ENCODE measurements at places on chromosomes 2 and 18.

- no peak for DNase-seq
These were observed 137.9 kb downstream of the ATAD2B start for GRCh38 chr2:23789012-23789411.

- DNase-seq: no peak
These were observed 83.2 kb downstream of the DDX1 start for GRCh38 chr2:15674637-15675455.

GRCh38 chr2:39379643-39380524 is 57.2 kb downstream of the MAP4K3 start:
- DNase-seq: peak; percentile 85

DNA sequence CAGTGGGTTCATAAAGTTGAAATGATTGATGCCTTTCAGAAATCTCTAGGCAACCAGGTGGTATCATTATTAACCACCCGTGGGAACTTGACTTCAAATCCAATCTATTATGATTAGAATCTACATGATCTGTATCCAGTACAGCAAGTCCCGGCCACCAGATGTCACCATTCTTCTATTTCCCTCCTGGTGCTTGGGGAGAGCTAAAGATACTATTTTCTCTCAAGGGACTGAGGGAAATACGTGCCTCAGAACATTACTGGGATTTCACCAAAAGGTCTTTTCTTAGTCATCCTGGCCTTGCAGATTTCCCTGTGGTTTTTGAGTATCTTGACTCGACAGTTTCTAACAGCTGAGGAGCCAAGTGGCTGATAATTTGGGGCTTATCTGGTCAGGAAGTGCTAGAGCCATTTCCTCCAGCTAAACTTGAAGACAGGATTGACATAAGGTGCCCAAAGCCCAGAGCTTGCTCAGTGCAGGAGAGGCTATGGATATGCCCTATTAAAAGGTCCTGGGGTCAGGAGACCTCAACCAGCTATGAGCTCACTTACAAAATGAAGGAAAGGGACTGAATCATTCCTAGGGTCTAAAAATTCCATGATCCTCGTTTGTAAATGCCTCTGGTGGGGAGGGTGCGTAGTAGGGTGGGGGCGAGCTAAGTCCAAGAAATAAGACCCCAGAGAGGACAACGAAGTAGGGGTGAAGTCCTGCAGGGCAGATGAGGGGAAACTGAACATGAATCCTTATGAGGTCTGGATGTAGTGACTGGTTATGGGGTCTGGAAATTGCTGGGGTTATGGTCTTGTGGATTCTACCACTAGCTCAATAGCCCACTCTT is 135.4 kb upstream of the MGAT5 start:
- DNase-seq: peak; percentile 96

DNA sequence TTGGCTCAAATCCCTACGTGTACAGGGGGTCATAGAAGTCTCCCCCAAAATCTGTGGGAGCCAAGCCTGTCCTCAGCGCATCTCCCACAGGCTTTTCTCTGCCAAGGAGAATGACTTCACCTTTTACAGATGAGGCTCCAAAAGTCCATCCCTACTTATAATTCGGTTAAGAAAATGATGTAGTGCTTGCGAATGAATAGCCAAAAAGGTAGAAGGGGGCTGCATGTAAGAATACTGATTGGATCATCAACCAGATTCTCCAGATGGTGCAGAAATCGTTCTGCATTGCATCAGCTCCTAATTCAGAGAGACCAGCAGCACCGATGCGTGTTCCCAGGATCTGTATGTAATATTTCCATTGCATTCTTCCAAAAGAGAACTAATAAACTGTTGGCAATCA is 91.9 kb downstream of the EPHA4 start:
- DNase-seq: no peak

- no peak for DNase-seq
These were observed 10.3 kb downstream of the CEP76 start for GRCh38 chr18:12692206-12692605.

DNA sequence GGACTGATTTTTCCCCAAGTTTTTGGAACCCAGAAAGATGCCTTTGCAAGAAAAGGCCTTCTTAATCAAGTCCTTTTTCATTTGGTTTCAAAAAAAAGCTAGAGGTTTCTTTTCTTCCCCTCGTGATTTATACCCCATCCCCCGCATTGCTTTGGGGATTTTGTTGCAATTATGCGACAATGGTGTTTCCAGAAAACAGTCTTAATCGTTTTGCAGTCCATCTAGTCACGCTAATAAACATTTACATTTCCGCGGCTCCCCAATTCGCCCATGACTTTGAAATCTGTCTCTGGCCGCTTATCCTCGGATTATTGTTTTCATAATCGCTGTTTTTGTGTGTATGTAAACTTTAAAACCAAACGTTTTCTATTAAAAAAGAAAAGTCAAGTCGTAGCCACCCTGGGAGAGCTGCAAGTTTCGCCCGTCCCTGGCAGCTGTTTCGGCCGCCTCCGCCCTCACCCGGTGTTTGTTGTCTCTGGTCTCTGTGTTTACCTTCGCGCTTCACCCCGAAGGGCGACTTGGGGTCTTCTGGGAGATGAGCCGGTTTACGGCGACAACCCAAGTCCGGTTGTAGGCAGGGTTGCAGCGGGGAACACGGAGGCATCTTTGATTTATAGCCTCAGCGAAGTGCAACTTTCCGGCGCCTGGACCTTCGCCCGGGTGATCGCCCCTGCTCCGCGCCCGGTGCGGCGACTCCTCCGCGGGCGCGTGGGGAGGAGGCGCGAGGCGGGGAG is 667 bp downstream of the SP9 start:
- peak; percentile 17 for DNase-seq

DNA sequence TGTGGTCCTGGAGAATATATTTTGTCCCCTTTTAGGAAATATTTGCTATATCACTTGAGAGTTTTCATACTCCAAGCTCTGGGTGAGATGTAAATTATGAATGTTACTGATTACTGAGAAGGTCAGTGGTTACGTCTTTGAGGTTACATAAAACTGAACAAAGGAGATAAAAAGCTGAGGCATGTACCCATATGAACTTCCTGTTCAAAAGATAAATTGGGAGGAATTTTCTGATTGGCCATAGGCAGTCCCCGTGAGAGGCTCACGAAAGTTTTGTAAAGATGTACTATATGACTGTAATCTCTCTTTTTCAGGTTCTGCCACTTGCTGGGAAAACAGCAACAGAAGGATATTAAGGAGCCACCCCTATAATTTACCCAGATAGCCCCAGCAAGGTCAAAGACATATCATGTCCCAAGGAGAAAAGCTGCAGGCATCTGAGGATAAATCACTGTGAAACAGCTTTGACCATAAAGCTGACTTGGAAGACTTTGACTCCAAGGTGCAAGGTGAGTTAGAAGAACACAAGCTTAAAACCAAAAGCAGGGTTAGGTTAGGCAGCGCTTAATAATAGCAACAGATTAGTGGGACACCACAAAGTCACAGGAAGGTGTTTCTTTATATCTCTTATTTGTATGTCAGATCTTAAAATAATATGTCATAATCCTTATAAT is 90.4 kb downstream of the OSBPL6 start:
- peak; percentile 92 for DNase-seq

DNA sequence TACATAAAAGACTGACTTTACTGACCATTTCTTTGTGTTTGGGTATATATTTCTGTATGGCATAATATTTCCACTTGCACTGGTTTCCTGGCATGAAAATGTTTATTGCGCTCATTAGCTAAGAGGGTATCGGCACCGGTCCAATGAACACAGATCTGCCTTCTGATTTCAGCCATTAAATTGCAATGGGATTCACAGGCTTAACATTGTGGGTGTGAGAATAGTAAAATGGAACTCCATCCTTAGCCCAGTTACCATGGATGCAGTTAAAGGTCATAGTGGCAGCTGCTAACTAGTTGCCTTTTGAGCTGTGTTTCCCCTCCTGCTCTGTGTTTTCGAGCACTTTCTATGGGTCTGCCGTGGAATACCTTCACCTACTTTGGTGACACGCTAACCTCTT is 352.6 kb upstream of the POU3F3 start:
- no peak for DNase-seq

GRCh38 chr2:205752296-205752820 is 70.1 kb downstream of the NRP2 start:
- no peak for DNase-seq

GRCh38 chr2:237667893-237668292 is 40.5 kb downstream of the LRRFIP1 start:
- no peak for DNase-seq

GRCh38 chr2:36357847-36358659 is 2.5 kb downstream of the CRIM1 start:
- peak; percentile 45 for DNase-seq

DNA sequence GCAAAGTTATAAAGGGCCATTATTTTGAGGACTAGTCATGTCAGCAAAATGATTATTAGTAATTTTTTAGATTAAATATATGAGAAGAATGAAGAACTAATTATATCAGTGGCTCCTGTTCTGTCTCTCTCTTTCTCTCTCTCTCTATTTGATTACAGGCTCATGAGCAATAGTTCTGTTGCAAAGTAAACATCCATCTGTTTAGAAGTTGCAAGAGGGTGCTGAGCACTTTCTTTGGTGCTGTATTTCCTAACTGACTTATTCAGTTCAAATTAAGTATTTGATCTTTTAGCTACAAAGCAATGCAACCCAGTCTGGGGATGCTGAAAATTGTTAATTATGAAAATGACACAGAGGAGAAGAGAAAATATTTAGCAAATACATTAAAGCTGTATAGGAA is 408.1 kb upstream of the UBE2E3 start:
- DNase-seq: no peak

DNA sequence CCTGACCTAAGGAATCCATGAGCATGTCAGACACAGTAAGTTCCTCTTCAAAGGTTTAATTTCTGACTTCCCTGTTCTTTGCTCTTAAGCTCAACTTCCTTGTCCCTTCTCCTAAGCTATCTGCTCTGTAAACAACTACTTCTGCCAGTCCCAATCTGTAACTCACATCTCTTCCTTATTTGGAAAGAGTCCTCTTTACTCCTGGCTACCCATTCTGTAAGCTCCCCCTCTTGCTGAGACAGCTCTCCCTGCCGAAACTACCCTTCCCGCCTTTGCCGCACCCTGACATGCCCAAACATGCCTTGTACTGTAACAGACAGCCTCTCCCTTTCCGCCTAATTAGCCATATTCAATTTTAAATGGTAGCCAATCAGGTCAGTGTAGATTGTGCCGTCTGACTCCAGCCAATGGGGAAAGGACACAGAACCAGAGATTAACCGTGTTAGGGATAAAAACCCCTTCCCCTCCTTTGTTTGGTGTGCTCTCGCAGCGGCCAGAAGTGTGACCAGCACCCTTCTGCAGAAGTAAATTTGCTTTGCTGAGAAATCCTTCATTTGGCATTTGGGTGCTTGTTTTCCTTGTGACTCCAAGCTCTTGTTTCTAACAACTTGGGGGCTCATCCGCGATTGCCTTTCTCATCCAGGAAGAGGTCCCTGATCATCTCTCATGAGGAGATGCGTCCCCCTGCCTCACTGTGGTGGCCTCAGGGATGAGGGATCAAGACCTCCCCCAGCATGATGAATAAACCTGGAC is 49.0 kb downstream of the PIAS2 start:
- peak; percentile 11 for DNase-seq

GRCh38 chr2:147600223-147600622 is 244.6 kb upstream of the ACVR2A start:
- no peak for DNase-seq

- no peak for DNase-seq
These were observed 78.7 kb upstream of the LAPTM4A start for GRCh38 chr2:20130160-20130560.

- no peak for DNase-seq
These were observed 13.4 kb downstream of the IL18RAP start for GRCh38 chr2:102436323-102436722.

DNA sequence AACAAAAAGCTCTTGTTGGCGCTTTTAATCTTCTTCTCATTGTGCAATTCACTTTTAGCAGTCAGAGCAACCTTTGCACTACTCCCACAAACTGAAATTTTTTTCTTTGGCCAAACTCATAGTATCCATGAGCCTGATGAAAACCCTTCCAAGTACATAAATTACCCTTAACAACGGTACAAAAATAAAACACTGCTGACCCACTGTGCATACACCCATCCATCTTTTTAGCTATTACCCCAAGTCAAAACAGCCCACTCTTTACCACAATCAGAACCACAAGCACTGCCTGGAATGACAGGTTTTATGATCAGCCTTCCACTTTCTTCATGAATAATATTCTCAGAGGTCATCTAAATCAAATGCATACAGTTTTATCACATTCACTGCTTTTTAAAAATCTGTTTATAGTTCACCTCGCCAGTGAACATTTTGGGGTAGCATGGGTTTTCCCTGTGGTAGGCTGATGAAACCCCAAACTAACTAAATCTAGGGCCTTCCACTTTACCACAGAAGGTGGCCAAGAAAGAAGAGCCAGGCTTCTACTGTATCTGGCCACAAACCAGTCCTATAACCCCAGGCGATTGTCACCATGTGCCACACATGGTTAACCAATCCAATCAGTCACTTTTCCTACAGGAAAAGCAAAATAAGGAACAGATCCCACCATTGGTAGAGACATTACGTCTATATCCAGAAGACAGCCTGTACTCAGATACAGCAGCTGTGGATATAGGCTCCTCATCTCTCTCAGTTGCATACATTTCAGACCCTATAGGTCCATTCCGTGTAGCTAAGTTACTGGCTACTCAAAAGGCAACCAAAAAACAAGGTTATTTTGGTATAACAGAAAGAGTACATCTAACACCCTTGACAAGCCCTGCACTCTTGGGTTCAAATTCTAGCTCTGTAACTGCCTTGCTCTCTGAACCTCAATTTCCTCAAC is 171.3 kb downstream of the THADA start:
- DNase-seq: no peak

DNA sequence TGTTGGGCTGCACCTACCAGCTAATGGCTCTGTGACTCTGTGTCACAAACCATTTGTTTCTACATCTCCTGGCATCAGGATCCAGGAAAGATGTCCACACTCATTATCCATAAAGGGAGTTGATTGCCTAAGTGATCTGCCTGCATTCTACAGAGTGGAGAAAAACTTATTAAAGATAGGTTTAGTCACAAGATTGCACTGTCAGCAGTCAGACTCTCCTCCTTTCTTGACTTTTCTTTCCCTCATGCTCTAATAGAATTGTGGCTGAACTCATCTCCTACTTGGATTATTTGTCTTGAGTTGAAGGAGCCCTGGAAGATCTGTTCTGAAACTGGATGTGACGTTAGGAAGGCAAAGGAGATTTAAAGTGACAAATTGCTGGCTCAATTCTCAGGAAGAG is 152.7 kb downstream of the SLC8A1 start:
- DNase-seq: no peak

DNA sequence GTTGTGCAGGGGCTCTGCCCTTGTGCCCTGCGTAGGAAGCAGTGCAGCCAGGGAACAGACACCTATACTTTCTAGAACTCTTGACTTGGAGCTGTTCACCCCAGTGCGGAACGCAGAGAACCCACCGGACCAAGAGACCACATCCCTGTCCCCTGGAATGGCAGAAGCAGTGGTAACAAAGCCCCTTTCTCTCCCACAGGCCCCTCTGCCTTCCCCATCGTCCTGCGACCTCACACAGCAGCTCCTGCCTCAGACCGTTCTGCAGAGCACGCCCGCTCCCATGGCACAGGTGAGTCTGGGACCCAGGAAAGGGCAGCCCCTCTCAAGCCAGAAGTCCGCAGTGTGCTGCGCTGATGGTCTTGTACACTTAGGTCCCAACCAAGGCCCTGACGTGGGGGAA is 24.6 kb upstream of the RPL31 start:
- no peak for DNase-seq

Data from hematopoietic multipotent progenitor cell treated with erythropoietin and hydrocortisone succinate and interleukin-3 and kit ligand, for 4 days (in vitro differentiated cells).